ENCODE measurements at places on chromosomes 11 and 22.

DNA sequence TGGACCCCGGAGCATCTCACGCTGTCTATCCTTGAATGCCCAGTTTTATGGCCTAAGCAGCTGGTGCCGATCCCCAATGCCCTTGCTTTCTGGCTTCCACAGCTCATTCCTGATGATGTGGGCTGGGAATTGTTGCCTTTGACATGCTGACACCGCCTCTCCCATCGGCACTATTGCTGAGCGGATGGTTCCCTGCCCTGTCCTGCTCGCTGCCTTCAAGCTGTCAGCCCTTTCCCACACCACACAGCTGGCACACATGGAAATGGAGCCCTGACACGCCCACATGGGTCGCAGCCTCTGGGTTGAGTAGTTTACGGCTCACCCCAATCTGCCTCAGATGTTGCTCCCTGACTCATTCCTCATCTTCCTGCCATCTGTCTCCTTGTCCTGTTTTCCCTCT lies 110.2 kb upstream of the SESN3 start:
- no peak for DNase-seq

DNA sequence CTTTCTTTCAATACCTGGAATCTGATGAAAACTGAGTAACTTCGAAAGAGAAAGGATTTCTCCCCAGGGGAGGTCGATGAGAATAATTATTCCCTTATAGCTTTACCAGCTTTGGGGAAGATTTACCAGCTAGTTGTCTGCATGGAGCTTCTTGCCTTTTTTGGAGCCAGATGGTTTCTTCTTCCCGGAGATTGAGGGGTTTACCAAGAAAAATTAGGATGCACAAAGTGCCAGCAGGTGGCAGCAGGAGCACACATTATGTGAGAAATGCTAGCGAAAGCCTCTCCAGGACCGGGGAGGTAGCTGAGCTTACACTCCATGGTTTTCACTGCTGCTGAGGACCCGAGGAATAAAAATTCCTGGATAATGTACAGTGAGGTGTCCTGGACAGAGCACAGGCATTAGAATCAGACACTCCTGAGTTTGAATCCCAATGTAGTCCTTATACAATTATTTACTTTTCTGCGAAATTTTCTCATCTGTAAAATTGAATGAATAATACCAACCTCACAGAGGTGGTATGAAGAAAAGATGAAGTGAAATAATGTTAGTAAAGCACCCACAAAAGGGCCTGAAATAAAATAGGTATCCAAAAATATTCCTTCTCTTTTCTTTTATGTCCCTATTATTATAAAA lies 46.0 kb upstream of the PARVA start:
- peak; percentile 41 for DNase-seq

DNA sequence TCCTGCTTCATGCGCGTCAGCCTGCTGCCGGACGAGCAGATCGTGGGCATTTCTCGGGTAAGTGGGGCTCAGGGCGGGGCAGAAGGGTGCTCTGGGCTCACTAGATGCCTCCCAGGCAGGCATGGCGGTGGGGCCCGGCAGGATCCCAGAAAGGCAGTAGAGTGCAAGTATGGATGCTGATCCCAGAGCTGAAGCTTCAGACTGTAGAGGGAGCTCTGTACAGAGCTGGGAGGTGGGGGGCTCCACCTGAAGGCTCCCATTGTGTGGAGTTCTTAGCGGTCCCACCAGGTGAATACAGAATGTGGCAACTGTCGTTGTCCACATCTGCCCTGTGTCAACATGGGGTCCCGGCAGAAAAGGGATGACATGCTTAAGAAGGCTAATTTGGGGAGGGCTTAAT lies 16.5 kb upstream of the RHOD start:
- no peak for DNase-seq

DNA sequence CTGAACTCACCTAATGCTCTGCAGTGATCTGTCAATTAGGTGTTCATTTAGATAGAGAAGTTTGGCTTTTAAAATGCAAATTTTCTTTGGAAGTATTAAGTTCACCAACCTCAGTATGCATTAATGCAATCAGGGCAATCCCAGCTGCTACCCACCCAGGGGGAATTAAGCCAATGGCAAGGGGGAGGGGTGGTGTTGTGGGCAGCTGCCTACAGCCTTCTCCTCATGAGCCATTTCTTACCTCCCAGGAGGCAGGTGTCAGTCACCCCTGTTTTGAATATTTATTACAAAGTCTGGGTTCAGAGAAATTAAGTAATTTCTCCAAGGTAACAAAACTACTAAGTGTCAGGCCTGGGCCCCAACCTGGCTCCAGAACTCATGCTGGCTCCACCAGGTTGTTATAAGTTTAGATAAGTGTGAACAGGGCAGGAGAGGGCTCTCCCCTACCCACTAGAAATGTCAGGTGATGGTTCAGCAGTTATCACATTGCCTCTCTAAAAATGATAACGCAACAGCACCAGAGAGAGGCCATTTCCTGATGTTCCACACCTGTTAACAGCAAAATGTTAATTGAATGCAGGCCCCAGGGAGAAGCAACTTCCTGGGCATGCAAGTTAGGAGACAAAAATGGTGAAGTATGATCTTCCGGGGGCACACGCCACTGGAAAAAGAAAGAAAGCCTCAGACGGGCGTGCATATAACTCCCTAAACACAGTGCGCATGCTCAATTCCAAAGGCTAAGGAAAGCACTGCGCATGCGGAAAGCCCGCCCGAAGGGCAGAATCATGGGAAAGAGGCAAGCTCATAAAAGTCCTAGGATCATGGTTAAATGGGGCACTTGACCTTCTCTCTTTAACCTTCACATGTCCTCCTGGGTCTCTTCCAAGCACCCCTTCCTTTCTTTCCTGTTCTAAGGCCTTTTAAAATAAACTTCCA lies 35.4 kb upstream of the GNAZ start:
- no peak for DNase-seq

DNA sequence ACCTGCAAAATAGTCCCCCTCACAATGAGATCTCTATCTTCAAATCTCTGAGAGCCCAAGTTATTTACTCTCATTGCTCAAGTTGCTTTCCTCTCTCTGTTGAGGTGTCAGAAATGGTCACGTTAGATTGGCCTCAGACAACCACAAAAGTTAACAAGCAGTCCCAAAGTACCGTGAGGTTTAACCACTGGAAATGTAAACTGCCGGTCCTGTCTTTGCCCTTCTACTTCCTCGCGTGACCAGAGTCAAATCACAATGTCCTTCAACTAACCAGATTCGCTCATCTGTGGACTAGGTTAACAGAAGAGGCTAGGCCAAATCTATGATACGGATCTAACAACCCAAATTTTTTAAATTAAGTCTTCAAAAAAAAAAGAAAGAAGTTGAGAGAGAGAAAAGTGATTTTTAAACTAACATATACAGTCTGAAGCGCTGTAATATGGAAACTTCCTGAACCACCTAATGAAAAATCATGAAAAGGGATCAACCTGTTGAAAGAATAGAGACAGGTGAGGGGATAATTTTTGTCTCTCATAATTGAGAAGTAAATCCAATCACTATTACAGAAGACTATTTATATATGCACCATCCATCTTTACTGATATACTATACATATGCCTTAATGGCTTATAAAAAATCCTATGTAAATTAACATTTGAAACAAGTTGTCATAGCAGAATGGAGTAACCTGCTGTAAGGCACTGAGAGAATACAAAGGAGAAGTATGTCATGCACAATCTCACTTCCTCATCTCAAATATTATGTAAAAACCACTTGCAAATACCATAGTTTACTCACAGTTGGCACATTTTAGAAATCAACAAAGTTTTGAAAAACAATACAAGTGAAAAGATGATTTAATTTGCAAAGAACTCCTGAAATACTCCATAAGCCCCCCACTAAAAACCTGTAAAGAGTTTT lies 3.3 kb upstream of the JAML start:
- DNase-seq, result no peak

GRCh38 chr11:83157594-83158356 lies 844 bp downstream of the PCF11 start:
- DNase-seq, result peak; percentile 58

GRCh38 chr11:120462825-120463224 lies 48.7 kb upstream of the GRIK4 start:
- DNase-seq, result no peak

GRCh38 chr11:13963169-13963948 lies 836 bp downstream of the SPON1 start:
- DNase-seq, result peak; percentile 40

GRCh38 chr11:62556108-62556874 lies 9.7 kb upstream of the AHNAK start:
- DNase-seq, result peak; percentile 39

GRCh38 chr11:45857961-45858474 lies 10.7 kb downstream of the CRY2 start:
- DNase-seq, result no peak

- DNase-seq, result no peak
Measured at GRCh38 chr11:110077831-110078325, 15.3 kb upstream of the ZC3H12C start.

GRCh38 chr11:68749229-68750123 lies 1.8 kb downstream of the TESMIN start:
- DNase-seq, result no peak

- DNase-seq, result no peak
Measured at GRCh38 chr11:60942219-60942618, 9.8 kb downstream of the SLC15A3 start.

DNA sequence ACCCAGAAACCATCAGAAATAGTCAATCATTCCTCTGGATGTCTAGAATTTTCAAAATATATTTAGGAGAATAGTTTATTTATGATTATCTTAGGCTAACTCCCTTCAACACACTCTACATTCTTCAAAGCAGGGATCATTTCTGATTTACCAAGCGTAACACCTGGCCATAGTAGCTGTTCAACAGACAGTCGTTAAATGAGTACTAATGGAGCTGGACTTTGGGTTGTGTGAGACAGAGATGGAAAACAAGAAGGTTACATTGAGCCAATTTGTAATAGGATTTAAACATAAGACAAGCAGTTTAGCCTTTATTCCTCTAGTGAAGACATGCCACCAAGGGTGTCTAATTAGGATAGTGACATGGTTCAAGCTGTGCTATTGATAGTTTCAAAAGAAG lies 129.2 kb upstream of the ANO3 start:
- no peak for DNase-seq

DNA sequence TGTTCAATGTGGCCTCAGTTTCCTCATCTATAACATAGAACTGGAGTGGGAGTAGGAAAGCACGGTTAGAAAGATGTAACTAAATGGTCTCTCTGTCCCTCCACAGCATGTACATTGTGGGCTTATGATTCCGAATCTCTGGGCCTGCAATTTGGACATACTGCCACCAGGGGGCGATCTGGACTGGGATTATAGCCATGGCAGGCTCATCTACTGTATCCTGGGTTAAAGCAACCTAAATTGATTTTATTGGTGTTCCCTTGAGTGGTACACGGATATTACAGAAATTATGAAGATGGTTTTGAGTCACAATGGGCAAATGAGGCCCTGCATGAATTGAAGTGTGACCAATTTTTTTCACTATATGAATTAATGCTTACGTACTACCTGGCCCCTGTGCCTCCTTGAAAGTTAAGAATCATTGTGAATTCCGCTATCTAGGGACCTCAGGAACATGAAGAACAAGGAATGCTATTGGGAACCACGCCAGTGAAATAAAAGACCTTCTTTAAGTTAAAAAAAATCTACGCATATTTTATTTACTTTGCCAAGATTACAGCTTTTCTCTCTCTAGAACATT lies 32.9 kb downstream of the TST start:
- no peak for DNase-seq

DNA sequence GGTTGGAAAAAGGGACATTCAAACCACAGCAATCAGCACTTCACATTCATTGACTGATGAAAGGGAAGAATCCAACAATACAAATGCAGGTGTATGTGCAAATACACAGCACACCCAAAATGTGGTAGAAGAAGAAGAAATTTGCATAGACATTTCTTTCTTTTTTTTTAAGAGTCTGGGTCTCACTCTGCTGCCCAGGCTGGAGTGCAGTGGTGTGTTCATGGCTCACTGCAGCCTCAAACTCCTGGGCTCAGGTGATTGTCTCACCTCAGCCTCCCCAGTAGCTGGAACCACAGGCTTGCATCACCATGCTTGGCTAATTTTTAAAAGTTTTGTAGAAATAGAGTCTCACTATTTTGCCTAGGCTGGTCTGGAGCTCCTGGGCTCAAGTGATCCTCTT lies 21.9 kb downstream of the CARS1 start:
- DNase-seq, result no peak

GRCh38 chr11:59196777-59197176 lies 15.9 kb downstream of the MPEG1 start:
- no peak for DNase-seq

- DNase-seq, result no peak
Measured at GRCh38 chr11:38182126-38182866, 1584.3 kb upstream of the RAG2 start.

- no peak for DNase-seq
Measured at GRCh38 chr11:132744771-132745170, 787.5 kb downstream of the OPCML start.

GRCh38 chr22:24319451-24319850 lies 48.8 kb downstream of the SPECC1L start:
- DNase-seq, result no peak

- DNase-seq, result no peak
Measured at GRCh38 chr11:60085909-60086308, 2.6 kb upstream of the MS4A2 start.

DNA sequence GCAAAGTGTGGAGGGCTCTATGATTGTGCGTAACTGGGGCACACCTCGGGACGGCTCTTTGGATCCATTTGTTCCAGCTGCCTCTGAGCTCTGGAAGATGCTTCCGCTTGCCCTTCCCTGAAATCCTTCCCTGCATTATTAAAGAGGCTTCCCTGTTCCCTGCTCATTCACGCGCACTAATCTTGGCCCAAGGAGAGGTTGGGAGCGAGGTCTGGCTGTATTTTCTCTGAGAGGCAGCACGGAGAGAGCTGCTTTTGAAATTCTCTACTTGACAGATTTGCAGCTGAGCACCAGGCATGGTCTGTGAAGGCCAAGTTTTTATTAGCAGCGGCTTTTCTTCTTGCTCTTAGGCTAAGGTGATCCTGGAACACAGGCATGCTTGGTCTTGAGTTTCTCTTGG lies 94.8 kb upstream of the NTM start:
- DNase-seq, result no peak

GRCh38 chr11:27656806-27657483 lies 43.3 kb downstream of the BDNF start:
- DNase-seq, result no peak

- DNase-seq, result no peak
Measured at GRCh38 chr11:62832336-62833234, at the start of gene TEX54. TSS of gene TEX54 (minus strand) at chr11:62832841.

- no peak for DNase-seq
Measured at GRCh38 chr22:32509045-32509444, 34.4 kb downstream of the FBXO7 start.

- DNase-seq, result no peak
Measured at GRCh38 chr11:83272627-83273026, 13.5 kb downstream of the CCDC90B start.

DNA sequence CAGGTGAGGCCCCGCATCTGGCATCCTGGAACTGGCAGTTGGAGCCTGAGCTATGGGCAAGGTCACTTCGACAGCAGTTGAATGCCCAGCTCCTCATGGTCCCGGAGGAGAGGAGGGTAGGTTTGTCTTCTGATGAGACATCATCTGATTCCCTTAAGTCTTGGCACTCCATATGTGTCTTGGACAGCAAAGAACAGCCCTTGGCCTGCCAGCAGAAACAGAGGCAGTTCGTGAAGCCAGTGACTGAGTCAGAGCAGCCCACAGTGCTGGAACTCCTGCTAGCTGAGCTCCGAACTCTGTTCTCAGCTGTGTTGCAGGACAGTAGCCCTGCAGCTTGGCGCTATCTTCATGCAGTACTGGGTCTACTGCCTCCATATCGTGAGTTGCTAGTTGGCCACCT lies 1.0 kb downstream of the DNHD1 start:
- DNase-seq, result no peak
